Stimulated activated CD8-positive, alpha-beta memory T cell treated with anti-CD3 and anti-CD28 coated beads, Interleukin-12 subunit alpha, Interleukin-12 subunit beta, amount 100 ng/mL, for 1 hour (primary cell): ENCODE measurements at places on chromosomes 11 and 22.

GRCh38 chr11:67114275-67114896 lies 4.7 kb upstream of the KDM2A start:
- DNase-seq: no peak

DNA sequence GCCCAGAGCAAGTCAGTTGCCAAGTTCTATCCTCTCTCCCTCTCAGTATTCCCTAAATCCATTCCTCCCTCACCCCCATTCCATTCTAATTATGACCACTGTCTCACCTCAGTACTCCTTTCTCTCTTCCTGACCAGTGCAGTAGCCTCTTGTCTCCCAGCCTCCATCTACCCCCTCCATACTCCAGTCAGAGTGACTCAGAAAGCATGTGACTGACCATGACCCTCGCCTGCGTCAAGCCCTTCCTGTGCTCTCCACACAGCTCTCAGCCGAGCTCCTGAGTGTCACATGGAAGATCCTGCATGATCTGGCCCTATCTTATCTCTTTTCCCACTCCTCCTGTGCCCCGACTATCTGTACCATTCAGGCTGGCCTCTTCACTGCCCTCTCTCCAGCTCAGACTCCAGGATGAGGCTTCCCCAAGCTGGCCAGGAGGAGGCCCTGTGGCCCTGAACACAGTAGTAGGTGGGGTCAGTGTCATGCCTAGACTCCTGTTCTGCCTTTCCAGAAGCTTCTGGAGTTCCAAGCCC lies 42.6 kb downstream of the NEU3 start:
- no peak for DNase-seq

GRCh38 chr11:65274735-65275682 lies 13.2 kb downstream of the POLA2 start:
- no peak for DNase-seq

GRCh38 chr11:64206457-64207255 lies at the start of gene FERMT3:
Gene FERMT3 (plus strand): TSS chr11:64206721. CDS start chr11:64207365, 644 bp downstream.
- DNase-seq: no peak

GRCh38 chr11:107473792-107474191 lies 16.2 kb upstream of the CWF19L2 start:
- DNase-seq: no peak

GRCh38 chr11:1889941-1890855 lies 1.5 kb downstream of the PRR33 start:
- DNase-seq: no peak

DNA sequence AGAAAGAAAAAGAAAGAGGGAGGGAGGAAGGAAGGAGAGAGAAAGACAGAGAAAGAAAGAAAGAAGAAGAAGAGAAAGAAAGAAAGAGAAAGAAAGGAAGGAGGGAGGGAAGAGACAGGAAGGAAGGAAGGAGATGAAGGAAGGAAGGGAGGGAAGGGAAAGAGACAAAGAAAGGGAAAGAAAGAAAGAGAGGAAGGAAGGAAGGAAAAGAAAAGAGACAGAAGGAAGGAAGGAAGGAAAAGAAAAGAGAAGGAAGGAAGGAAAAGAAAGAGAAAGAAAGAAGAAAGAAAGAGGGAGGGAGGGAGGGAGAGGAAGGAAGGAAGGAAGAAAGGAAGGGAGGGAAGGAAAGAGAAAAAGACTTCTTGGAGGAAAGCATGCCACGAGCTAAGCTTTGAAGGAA lies 19.1 kb downstream of the POU2AF2 start:
- no peak for DNase-seq

- peak; percentile 66 for DNase-seq
Measured at GRCh38 chr11:117985953-117986887, at the start of gene IL10RA. Gene IL10RA (plus strand): TSS chr11:117986394. CDS start chr11:117986468, 74 bp downstream.

GRCh38 chr11:19079643-19080440 lies 19.3 kb upstream of the MRGPRX2 start:
- no peak for DNase-seq

DNA sequence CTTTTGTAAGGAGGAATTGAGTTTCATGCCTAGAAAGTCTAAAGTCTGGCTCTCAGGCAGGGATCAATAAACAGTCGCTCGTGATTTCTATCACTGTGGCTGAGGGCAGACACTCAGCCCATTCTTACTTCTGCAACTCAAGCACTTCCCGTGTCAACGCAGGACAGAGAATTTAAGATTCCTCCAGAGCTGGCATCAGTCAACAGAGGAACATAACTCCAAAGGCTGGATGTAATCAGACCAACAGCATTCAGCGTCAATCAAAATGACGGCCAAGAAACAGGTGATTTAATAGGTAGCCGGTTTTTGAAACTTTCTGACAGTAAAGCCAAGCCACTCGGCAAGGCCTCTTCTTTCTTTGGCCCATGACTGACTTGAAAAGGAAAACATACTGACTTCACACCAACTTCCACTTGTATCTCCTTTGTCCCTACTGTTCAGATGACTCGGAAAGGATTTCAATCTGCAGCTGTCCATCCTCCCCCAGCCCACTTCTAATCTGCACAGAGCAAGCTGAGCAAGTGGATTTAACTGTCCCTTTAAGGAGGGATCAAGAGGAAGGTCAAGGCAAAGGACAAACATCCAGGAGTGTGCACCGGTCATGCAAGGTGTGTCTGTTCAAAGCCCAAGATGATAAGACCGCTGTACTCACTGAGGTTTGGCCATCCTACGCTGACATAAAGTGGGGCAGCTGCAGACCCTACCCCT lies 9.5 kb downstream of the VPS37C start:
- no peak for DNase-seq

- DNase-seq: no peak
Measured at GRCh38 chr11:33631749-33632091, 68.9 kb downstream of the C11orf91 start.

DNA sequence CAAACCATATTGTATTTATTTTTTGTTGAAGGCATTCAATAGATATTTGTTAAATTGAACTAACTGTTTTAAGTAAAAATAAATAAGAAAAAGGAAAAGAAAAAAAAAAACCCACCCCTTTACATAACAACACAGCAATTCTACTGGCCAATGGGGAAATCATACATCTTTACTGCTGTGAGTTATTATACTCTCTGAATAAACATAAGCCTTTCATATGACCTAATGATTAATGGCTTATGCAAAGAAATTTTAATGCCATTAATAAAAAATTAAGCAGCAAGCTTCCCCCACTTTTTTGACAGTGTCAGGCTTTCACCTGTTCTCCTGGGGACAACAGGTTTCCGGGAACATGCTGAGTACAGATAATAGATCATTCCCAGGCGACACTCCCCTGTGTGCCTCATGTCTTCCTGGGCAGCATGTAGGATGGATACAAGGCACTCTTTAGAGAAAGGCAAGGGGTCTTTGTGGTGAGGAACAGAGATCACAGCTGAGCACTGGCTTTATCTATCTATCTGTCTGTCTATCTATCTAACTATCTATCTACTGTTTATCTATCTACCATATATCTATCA lies 676.0 kb downstream of the NTM start:
- no peak for DNase-seq
